HCEC 1CT (cell line): ENCODE measurements at places on chromosomes 1 and 21.
A peak's percentile ranks its signal among the peaks of the same experiment; 100 is the strongest.

GRCh38 chr1:207134581-207134980 is 30.5 kb downstream of the C4BPA start:
- DNase-seq, result no peak

GRCh38 chr1:238474263-238474662 is 583.5 kb upstream of the ZP4 start:
- no peak for DNase-seq

- DNase-seq, result no peak
Measured at GRCh38 chr1:44417351-44418021, 12.4 kb downstream of the RNF220 start.

GRCh38 chr1:155329980-155330598 is 9.4 kb downstream of the RUSC1 start:
- DNase-seq, result no peak

GRCh38 chr1:118290046-118290445 is 105.0 kb upstream of the SPAG17 start:
- DNase-seq, result no peak

DNA sequence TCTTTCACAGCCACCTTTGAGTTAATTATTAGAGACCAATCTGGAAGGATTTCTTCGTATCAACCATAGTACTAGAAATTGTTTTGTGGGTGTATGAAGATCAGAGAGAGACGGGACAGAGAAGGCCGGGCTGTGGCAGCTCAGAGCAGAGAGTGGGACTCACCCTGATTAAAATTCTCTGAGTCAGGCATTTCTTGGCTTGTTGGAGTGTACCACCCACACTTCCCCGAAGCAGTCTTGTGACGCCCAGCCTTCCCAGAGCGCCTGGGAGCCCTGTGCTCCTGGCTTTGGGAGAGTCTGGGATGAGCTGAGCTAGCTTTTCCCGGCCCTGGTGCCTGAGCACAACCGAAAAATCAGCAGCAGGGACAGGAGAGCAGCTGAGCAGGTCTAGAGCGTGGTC is 19.4 kb downstream of the PLEKHM2 start:
- DNase-seq, result peak; percentile 92

DNA sequence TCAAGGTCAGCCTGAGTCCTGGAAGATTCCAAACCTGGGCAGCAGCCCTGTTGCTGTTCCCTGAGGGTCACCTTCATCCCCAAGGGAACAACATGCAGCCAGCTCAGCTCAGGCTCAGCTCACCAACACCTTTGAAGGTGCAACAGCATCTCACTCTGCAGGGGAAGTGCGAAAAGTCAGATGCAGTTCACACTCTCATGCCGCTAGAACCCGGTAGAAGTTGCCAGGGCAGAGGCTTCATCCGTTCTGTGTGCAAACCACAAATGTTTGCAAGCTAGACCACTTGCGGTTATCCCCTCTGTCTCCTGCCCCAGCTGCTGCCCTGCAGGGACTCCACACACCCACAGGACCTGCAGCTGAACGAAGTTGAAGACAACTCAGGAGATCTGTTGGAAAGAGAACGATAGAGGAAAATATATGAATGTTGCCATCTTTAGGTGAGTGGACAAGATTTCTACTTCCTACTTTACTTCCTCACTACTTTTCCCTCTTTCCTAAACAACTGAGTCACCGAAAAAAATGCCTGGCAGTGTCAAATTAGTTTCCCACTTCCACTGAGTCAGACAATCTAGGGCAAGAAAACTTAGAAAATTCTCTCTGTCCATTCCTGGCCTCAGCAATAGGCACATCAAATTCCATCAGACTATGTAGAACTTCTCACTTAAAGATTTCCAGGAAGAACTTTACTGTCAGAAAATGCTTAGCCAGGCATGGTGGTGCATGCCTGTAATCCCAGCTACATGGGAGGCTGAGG is 1.8 kb upstream of the FCRL6 start:
- DNase-seq, result peak; percentile 47

- DNase-seq, result no peak
Measured at GRCh38 chr1:114503916-114504422, 7.0 kb downstream of the TRIM33 start.

GRCh38 chr1:18646091-18646785 is 15.6 kb downstream of the PAX7 start:
- no peak for DNase-seq

DNA sequence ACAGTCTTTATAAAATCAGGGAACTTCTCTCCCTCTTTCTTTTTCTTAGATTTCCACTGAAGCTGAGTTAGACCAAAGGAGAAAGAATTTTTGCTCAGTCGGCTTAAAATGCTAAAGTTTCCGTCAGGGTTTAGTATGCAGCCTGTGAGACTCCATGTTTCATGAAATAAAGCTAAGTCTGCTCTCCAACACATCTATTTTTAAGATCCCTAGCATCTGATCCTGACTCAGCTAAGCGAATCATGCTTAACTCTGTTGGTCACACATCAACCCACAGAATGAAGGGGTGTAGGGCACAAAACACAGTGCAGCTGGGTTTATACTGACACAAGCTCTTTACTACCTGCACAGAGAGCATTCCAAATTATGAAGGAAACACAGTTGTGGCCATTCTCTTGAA is 102.4 kb upstream of the ZNF281 start:
- DNase-seq, result peak; percentile 79

- no peak for DNase-seq
Measured at GRCh38 chr1:59163268-59164092, 133.4 kb upstream of the FGGY start.

DNA sequence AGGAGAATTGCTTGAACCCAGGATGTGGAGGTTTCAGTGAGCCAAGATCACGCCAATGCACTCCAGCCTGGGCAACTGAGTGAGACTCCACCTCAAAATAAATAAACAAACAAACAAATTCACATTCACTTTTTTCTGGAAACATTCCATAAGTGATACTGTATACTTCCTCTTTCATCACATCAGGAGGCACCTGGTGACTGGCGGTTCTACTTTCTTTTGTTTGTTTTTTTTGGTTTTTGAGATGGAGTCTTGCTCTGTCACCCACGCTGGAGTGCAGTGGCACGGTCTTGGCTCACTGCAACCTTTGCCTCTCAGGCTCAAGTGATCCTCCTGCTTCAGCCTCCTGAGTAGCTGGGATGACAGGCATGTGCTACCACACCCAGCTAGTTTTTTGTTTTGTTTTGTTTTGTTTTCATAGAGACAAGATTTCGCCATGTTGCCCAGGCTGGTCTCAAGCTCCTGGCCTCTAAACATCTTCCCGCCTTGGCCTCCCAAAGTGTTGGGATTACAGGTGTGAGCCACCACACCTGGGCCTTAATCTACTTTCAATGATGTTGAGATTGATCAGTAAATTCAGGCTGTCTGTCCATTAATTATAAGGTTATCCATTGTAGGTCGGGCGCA is 10.7 kb downstream of the HAPLN2 start:
- DNase-seq, result no peak

DNA sequence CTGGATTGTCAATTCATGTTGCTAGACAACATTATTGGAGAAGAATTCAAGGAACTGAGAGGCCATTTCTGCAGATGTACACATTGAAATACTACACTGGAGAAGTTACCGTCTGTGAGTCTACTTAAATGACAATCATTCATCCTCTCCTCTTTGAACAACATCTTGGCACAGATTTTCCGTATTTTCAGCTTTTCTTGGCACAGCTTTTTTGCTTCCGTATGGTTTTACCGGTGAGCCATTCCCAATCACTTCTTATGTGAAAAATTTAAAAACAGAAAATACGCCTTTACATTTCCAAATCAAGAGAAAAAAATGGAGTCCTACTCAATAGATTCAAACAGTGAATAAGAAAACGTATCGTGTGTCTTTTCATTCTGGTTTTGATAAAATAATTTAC is 1493.7 kb downstream of the AMY1C start:
- no peak for DNase-seq
